Activated T-cell treated with anti-CD3 and anti-CD28 coated beads, Interleukin-2, amount 50 U/mL, for 4 hours (primary cell): ENCODE measurements at places on chromosomes 12 and 14. TPM values are rescaled to one million over a fixed set of nuclear protein-coding genes. Genes with fewer than 3 reads are reported as not detected.

Gene PLEKHG7
- not detected for total RNA-seq

GRCh38 chr14:81018251-81018650 lies 62.8 kb downstream of the TSHR start:
- no peak for DNase-seq

GRCh38 chr14:100419856-100420255 lies 96.7 kb downstream of the SLC25A47 start:
- no peak for DNase-seq

- no peak for DNase-seq
Observed at GRCh38 chr12:3280967-3281366, 203.8 kb downstream of the TSPAN9 start.

Gene KCNK10
- total RNA-seq = not detected

Gene ENDOU
- not detected for total RNA-seq

DNA sequence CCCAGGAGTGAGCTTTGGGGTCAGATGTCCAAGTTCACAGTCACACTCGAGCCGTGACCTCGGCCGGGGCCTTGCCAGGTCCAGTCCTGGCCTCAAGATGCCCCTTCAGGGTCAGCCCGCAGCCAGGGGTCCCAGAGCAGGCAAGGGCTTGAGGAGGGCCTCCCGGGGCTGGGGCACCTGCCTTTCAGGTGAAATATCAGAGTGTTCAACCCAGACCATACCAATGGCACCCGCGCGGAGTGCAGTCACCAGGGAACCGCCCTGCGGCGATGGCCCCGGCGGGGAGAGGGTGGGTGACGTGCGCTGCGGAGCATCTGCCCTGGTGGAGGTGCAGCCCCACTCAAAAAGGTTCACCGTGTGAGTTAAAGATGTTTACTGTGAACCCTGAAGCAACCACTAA lies 16.9 kb downstream of the LRCOL1 start:
- no peak for DNase-seq

- DNase-seq = no peak
Observed at GRCh38 chr14:50028458-50028857, 87.9 kb downstream of the VCPKMT start.

DNA sequence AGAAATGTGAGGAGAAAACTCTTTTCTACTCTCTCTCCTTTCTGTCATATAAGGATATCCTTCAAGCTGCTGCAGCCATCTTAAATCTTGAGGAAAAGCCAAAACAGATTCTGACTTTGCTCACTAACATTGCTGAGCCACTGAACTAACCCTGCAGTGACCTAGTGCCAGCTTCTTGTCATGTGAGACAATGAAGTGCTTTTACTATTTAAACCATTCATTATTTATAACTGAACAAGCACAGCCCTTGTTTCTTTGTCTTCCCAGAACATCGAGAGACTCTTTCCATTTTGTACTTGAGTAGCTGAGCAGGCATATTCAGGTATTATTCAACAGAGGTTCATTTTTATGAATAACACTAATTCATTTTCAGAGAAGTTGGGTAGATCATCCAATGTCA lies 455.0 kb upstream of the TMPO start:
- no peak for DNase-seq

DNA sequence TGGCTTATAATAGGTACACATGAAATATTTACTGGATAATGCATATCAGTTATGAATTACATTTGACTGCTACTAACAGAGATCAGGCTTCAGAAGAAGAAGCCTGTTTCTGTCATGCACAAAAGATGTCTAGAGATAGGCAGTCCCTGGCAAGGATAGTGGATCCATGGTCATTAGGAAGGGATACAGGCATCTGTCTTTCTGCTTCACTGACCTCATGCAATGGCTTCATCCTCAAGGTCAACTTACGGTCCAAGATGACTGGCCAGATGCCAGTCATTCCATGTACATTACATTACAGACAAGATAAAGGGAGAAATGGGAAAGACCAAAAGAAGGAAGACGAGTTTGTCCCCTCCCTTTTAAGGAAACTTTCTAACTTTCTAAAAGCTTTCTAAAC lies 94.0 kb downstream of the NUAK1 start:
- no peak for DNase-seq

- no peak for DNase-seq
Observed at GRCh38 chr14:91164676-91165075, 50.8 kb downstream of the DGLUCY start.

Gene SLC38A4
- total RNA-seq = 0.21 TPM

Gene TTLL5
- total RNA-seq = 21.1 TPM

GRCh38 chr12:78018171-78018910 lies 187.6 kb downstream of the NAV3 start:
- DNase-seq = no peak

Gene TDRD9
- total RNA-seq = 0.30 TPM

GRCh38 chr12:98644433-98644711 lies 216 bp downstream of the IKBIP start:
- DNase-seq = no peak

GRCh38 chr12:54394986-54395385 lies 10.5 kb upstream of the ZNF385A start:
- DNase-seq = no peak

DNA sequence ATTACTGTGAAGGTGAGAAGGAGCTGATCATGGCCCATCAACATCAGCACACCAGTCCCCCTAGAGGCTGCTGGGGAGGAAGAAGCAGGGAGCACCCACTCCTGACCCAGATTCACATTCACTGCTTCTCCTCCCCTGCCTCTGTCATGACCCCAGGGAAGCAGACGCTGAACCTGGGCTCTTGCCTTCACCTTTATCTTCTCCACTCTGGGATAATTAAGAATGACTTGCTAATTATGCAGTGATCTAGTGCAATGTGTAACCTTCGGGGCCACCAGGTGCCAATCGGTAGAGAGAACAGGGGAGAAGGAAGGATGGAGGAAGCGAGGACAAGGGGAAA lies 44.4 kb upstream of the IQSEC3 start:
- no peak for DNase-seq

DNA sequence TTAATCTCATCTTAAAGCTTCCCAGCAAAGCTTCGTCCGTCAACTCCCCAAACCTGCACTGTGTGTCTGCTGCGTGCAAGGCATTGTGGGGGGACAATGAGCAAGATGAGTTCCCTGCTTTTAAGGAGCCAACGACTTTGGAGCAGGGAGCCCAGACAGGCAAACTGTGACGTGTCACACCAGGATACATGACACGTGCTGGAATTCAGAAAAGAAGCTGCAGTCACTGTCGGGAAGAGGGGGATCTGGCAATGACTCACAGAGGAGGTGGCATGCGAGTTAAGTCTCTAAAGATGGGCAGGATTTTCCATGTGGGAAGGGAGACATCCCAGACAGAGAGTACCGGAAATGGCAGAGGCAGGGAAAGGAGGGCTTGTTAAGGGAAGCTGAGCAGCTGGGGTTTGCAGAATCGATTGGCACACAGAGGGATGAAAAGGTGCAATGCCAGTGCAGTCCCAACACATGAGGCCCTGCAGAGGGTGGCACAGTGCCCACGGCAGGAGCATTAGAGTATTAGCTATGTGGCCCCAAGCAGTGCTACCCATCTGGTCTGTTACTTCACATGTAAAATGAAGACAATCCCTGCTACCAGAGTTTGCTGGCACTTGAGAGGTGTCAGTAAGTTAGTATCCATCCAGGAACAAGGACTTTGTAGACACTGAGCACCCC lies 52.9 kb downstream of the SETD3 start:
- DNase-seq = no peak

- DNase-seq = no peak
Observed at GRCh38 chr12:86551146-86551571, 295.0 kb upstream of the MGAT4C start.

Gene MIP
- not detected for total RNA-seq

Gene LTB4R2
- total RNA-seq = 10.4 TPM

Gene DAO
- not detected for total RNA-seq

DNA sequence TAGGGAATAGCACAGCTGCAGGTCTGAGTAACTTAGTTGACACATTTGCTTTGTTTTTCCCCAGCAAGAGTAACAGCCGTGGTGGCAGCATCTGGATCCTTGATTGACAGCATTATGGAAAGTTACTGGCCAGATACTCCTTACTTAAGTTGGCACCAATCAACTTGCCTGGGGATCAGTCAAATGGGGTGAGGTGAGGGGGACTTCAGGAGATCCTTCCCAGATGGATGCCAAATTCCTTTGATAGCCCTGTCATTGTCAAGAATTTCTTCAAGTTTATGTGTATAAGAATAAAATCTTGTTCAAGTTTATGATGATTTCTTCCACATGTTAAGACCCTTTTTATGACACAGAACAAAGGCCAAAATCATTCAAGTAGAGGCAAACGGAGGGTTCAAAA lies 618.4 kb downstream of the SLC6A15 start:
- DNase-seq = no peak

- no peak for DNase-seq
Observed at GRCh38 chr14:95365401-95365800, 45.7 kb upstream of the CLMN start.

- no peak for DNase-seq
Observed at GRCh38 chr12:122851820-122852219, 16.6 kb downstream of the HIP1R start.

GRCh38 chr12:108714866-108715265 lies 16.5 kb downstream of the CORO1C start:
- DNase-seq = no peak

DNA sequence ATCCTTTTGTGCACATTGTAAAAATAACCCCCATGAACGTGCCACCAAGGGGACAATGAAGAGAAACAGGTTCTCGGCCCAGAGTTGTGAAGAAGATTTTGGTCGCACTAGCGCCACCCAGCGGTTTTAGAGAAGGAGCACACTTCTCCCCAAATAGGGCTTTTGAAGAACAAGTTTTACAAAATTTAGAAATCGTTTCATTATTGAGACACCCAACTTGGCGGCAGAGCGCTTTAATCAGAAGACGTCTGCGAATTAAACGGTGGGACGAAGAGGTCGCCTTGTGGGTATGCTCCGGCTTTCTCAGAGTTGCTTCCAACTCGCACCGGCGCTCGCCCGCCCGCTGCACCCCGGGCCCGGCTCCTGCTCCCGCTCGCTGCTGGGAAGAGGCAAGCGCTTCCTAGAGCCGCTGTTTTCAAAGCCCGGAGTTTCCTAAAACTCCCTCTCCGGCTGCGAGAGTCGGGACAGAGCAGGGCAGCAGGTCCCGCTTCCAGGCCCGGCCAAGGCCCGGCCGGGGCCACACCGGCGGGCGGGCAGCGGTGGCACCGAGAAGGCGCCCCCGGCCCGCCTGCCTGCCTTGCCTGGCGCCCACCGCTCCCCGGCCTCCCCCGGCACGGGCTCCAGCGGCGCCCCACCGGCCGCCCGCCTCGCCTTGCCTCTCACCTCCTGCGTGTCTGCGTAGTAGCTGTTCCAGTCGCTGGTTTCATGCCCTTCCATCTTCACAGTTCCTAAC lies 645 bp downstream of the FOXA1 start:
- DNase-seq = no peak

GRCh38 chr14:100775351-100775830 lies 48.7 kb downstream of the DLK1 start:
- no peak for DNase-seq

DNA sequence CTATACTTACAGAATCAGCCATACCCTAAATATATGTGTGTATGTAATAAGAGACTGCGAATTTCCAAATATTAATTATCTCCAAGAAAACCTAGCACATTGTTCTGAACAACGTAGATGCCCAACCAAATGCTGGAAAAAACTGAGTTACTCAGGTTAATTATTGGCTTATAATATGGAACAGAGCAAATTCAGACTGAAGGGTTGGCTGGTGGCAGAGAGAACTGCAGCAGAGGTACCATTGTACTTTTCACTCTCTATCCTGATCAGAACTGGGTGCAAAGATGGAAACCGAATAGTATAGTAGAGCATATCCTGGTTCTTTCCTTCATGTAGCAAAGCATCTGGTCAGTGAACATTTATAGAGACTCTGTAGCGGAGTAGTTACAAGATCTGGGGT lies 185.7 kb downstream of the SLC2A13 start:
- no peak for DNase-seq
